Right atrium auricular region (tissue), 2 donors: ENCODE measurements at places on chromosomes 1 and 21. TPM values are rescaled to one million over a fixed set of nuclear protein-coding genes. Genes with fewer than 3 reads are reported as not detected.
A peak's percentile ranks its signal among the peaks of the same experiment; 100 is the strongest.

DNA sequence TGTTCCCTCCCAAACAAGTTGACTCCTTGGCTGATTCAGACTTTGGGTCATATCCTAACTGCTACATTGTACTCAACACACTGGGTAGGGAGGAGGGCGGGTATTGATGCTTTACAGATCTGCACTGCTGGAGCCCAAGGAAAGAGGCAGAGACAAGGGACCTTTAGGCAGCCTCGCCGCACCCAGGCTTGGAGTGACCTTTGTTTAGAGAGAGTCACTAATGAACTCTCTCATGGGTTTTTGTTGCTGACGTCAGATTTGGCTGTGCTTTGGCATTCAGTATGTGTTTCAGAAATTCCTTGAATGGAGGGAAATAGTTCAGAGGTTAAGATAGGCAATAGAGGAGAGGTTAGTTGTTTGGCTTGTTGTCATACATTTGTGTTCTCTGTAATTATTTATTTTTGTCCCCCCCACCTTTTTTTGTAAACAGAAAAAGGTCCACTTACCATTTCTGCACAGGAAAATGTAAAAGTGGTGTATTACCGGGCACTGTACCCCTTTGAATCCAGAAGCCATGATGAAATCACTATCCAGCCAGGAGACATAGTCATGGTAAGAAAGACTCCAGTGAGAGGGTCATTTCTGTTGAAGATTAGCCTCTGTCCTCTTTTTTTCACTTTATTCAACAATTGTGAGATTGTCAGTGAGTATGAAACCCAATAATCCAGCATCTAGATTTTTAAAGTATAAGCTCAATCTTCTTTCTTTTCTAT, 116.1 kb downstream of the ATP5PO start:
- DNase-seq, result peak; percentile 90

- no peak for DNase-seq
Observed at GRCh38 chr1:248421384-248421783, 18.5 kb downstream of the OR2T1 start.

- peak; percentile 23 for DNase-seq
Observed at GRCh38 chr1:226831953-226832352, 38.5 kb upstream of the PSEN2 start.

DNA sequence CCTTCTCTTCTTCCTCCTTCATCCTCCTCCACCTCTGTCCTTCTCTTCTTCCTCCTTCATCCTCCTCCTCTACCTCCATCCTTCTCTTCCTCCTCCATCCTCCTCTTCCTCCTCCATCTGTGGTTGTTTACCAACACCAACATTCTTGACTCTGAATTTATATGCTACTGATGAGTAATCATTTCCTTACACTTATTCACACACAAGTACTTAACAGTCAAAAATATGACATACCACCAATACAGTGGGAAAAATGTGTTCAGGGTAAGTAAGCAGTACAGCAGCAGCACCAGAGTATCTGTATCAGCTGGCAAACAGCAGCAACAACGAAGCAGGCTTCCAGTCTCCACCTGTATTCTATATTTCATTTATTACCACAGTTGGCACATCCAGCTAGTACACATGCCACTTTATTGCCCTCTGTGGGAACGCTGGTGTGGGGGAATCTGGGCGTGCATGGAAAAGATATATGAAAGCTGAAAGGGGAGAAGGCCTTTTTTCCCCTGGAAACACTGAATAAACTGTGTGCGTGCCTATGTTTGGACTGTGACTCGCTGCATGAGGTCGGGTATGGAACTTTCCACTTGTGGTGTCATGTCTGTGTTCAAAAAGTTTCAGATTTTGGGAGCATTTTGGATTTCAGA, 16.0 kb downstream of the ADSS2 start:
- DNase-seq, result no peak

DNA sequence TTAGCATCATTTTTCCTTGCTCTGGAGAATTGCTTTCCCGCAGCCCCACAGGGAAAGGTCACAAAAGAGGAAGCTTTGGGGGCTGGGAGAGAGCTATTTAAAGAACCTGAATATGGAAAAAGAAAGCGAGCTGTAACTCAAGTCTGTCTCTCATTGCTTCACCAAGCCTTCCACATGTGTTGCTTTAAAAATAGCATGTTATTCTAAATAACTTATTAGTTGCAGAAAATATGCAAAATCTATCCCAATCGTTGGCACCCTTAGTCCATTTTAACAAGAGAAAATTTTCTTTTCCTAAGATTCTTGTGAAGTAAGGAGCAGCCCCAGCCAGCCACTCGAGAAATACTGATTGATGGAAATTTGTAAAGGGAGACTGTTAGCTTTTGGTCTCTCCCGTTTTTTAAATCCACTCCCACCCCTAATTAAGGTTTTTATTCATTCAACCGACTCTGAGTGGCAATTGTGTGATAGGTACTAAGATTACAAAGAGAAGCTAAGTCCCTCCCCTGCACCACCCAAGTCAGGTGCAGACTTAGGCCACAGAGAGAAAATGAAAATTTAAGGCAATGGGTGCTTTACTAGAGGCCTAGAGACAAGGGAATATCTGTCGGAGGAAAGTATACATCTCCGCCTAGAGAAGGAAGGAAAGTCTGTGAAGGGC, 802 bp downstream of the CYP4X1 start:
- no peak for DNase-seq

DNA sequence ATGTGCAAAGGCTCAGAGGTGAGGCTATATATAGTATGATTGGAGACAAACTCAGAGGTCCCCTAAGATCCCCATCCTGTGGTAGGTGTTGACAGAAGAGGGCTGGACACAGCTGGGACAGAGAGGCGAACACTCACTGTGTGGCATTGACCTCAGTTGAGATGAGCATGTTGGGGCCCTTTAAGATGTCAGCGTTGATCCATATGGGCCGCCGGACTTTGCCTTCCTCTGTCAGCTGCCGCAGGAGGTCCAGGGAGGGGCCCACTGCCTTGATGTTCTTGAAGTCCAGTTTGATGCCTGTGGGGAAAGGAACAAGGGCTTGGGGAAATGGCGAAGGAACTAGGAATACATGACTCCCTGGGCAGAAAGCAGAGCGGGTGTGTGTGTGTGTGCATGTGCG, 8.8 kb downstream of the FAM151A start:
- DNase-seq, result no peak

GRCh38 chr1:37890378-37891014, 31.1 kb upstream of the MTF1 start:
- DNase-seq, result no peak

DNA sequence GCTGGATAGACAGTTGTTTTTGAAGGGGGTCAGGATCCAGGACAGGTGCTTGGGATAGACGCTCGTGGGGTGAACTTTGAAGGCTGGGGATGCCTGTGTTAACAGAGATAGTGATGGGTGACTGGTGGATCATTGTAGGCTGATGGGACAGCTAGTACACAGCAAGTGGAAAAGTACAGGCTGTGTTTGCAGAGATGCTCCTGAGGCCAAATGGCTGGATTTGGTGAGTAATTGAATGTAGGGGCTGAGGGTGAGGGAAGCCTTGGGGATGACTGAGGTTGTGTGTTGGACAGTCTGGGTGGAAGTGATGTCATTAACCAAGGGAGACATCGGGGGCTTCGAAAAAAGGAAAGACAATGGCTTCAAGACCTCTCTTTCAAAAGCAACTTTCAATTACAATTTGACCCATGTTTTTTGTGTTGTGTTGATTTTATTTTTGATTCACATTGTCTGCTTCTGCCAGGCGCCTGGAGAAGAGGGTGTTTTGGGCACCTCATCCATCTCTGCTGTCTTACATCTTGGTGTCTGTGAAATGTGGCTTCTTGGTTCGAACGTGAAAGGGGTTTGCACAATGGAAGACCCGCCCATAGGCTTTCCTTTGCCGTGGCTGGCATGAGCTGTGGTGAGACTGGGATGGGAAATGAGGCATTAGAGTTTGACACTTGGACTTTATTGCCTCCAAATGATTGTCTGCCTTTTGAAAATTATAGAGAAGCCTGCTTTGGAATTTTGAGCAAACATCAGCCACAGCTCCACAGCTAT, 147.5 kb downstream of the FOXD2 start:
- peak; percentile 9 for DNase-seq

GRCh38 chr1:218209351-218209861, 75.7 kb upstream of the RRP15 start:
- DNase-seq, result no peak

DNA sequence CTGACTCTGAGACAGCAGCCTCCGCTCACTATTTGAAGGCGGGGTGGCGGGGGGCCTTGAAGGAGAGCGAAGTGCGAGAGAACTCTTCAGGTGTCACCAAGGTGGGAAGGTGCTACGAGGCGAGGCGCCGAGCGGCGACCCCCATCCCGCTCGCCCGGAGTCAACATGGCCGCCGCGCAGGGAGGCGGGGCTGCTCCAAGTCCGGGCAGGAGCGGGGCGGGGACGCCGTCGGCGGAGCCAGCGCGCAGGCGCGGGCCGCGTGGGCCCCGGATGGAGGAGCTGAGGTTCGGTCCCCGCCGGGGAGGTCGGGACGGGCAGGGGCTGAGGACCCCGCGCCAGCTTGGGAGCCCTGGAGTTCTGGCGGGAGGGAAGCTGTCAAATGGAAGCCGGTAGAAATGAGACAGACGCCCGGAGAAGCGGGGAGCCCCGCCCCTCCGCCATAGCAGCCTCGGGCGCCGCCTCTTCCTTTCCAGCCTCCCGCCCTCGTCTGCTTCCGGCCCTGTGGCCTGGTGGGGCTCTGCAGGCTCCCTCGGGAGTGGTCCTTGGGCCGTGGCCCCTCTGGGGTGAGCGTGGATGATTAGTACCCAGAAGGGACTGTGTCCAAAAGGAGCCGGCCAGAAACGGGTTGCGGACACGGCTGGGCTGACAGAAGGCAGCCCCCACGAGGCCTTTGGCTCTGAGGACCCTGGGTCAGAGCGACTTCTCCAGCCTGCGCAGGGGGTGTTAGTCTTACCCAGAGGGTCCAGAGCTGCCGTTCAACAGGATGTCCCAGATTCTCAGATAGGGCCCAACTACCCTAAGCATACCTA, at the start of gene PIGV:
Gene PIGV, plus strand, starts transcription at position 245 of the 809 bp plus-strand sequence. CDS start 2,866 bp downstream, outside the sequence.
- peak; percentile 84 for DNase-seq

DNA sequence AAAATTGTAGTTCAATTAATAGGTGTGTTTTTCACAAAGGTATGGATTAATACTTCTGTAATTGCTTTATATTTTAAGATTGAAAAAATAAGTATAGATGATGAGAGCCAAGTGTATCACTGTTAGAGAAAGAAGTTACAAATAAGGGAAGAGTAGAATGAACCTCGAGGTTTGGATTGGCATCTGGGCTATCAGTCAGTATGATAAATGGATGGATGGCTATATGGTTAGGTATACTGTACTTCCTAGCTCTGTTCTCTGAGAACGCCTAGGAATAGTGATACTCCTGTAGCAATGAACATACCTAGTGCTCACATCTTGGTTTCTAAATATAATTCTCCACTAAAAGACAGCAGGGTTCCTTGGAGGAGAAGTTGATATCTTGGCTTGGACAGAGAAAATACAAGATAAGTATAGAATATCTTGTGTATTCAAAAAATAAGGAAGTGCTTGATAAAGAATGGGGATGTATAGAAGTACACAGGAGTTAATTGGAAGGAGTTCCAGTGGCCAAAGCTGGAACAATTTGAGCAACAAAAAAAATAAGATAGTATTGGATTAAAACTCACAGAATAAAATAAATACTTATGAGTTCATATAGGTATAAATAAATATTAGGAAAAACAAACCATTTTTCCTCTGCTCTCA, 12.4 kb downstream of the IPO9 start:
- no peak for DNase-seq

AIRE gene
- total RNA-seq, result not detected

TBX19 gene
- total RNA-seq, result 0.30 TPM

OR2G6 gene
- not detected for total RNA-seq

CCDC190 gene
- 0.33 TPM for total RNA-seq
